ENCODE measurements at places on chromosomes 5 and 9.
A peak's percentile ranks its signal among the peaks of the same experiment; 100 is the strongest.

DNA sequence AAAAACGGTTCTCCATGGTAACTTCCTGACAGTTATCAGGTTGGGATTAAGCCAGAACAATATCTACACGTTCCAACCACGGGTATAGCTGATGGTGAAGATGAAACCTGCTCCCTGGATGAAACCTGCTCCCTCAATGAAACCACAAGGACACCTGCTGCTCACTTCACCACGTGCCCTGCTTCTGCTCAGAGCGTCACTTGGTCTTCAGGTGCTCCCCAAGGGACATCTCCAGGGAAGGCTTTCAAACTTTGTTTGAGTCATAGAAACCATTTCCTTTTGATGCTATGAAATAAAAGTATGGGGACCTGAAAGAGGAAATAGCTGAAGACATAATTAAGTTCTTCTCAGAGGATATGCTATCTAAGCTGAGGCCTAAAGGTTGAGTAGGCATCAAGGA, 242.4 kb downstream of the MED10 start:
- no peak for DNase-seq

DNA sequence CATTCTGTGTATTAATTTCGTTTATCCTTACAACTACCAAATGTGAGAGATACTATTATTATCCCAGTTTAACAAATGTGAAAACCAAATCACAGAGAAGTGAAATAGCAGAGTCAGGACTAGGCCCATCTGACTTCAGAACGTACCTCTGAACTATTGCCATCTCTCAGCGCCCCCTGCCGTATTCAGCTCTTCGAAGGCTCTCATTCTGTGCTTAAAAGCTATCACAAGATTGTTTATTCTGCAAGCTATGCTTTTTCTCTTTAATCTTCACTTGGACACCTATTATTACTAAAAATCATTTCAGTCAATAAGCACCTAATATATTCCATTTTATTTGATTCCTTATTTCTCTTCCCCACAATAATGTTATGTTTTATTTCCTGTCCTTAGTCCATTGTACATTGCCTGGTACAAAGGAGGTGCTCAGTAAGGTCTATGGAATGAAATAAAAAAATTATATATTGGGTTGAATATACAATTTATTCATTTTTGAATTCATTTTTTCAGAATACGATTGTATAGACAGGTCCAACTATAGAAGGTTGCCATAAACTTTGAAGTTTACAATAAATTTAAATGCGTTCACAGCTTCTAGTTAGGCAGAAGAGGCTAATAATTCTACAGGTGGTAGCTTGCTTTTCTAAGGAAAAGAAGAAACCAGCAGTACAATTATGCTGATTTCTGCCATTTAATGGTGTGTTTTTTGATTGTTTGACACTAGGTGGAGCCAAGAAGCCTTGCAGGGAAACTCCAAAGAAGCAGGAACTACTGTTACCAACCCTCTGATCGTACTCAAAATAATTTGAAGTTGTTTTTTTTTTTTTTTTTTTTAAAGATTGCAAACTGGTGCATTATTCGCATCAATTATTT, 202.2 kb upstream of the DMRTA1 start:
- DNase-seq, result peak; percentile 10

GRCh38 chr5:167065794-167066193, 1225.7 kb upstream of the WWC1 start:
- DNase-seq, result no peak

DNA sequence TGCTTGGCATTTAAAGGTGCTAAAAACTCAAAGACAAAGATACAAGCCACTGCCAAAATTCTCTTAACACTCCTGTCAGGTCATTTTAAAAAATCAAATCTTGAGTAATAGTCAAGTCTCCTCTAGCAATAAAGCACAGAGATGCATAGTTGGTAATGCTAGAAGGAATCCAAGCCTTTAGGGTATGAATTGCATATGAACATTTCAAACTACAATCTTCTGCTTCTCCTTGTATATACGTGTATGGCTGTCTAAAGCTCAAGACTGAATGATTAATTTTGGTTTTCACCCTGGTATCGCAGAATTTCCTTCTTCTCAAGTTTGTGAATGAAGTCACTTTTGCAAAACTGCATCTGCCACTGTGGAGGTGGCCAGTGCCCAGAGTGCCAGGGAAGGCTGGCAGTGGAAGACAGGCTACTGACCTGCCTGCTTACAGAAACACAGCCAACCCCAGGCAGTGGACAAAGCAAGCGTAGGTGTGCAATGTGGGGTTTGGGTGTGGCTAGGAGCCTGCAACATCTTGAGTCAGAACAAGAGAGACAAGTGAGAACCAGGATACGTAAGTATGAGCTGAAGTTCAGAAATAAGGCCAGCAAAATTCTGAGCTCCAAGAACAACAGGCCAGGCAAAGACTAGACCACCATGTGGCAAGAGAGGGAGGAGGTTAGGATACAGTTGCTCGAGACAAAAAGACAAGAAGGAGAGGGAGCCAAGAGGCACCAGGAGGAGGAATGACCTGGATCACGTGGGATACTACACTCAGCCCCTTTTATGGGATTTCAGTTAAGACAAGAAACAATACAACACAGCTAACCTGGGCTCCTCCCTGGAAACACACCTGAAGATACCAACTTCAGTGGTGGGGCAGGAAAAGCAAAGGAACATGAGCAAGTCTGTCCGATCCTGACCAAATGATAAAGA, 22.6 kb downstream of the MYO10 start:
- no peak for DNase-seq

DNA sequence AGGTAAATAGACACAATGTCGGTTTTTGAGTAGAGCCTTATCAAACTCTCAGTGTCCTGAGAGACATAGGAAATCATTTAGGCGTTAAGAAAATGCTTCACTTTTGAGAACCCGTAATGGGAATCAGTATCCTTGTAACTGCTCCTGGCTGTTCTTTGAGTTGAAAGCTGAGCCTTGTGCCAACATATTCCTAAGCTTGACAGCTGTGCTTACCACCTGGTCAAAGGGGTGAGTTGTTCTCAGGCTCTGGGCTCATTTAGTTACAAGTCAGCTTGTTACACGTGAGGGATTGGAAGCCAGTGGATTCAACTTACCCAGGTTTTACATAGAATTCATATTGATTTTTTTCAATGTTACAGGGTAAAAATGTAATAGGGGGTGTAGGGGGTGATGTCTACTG, 145.9 kb downstream of the GABRB2 start:
- no peak for DNase-seq

GRCh38 chr5:14816999-14817761, 54.4 kb downstream of the ANKH start:
- peak; percentile 40 for DNase-seq

DNA sequence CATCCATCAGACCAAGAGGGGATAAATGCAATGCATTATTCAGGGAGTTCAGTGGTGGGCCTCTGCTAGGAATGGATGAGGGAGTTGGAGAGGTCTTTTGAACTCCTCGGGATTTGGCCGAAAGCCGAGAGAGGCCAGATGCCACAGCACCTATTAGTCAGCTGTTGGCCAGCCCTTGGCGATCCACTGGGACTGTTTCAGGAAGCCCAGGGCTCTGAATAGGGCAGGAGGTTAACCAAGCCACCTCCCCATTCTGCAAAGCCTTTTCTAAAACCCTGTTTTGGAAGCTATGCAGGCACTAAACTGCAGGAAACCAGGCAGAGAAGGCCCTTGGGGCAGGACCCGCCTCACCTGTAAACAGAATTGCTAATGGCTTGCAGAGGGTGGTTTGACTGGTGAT, 37.8 kb downstream of the ASTN2 start:
- DNase-seq, result no peak

DNA sequence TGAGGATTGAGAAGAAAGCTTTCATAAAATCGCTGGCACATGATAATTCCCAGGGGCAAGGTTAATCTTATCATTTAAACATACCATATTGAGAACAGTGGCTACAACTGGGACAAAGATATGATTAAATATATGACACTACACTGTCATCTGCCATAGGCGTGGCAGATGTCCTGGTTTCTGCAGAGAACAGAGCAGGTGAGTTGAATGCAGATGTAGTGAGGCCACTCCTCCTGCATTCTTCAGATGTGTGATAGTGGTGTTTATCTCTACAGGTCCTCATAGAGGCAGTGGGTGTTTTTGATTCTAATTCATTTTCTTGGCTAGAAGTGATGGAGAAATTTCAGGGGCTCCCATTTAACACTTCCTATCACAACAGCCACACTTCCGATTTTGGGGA, 237.0 kb upstream of the CDH9 start:
- no peak for DNase-seq

DNA sequence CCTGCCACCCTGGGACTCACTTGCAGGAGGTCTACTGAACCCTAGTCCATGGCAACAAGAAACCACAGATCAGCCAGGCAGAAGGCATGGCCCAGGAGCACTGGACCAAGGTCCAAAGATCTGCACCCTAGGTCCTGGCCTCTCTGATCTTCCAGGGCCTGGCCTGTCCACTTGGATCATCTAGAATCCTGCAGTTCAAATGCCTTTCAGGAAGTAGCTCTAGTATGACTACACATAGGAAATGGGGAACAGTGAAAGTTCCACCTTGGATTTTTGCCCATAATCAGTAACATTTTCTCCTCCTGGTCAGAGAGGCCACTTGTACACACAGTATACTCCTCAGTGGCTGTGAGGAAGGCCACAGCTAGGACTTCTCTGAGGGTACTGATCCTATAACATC, 11.5 kb downstream of the ANXA6 start:
- DNase-seq, result no peak

- no peak for DNase-seq
Observed at GRCh38 chr5:1745123-1745795, 54.4 kb downstream of the MRPL36 start.

- no peak for DNase-seq
Observed at GRCh38 chr5:176171171-176171760, 67.0 kb upstream of the SIMC1 start.

GRCh38 chr9:130766021-130766926, 68.8 kb upstream of the ABL1 start:
- DNase-seq, result no peak

GRCh38 chr9:4297786-4298254, 2.0 kb downstream of the GLIS3 start:
- DNase-seq, result peak; percentile 32

- DNase-seq, result no peak
Observed at GRCh38 chr9:35349287-35349990, 140.5 kb upstream of the RUSC2 start.

DNA sequence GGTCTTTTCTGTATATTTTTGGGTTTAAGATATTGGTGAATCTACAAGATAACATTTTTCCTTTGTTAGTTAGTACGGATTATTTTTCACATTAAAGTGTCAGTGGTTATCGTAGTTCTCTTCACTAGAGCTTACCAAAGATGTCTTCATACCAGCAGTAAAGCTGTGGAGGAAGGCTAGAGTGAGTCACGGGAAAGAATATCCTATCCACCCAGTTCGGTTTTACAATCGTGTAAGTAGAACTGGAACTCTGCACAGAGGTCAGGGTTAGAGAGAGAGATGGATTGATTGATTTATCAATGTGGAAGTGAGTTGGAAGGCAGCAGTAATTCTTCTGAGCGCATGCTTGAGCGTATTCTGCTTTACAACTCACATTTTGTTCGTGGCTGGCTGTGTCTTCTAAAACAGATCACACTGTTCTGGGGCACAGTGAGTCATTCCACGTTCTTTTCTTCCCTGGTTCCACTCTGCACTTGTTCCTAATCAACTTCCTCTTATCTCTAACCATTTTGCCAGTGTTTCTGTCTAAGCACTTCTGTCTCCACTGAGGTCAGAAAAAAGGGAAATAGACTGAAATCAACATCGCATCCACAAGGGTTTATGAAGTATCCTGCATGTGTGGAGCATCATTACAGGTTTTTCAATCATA, 86.5 kb upstream of the ARRDC3 start:
- no peak for DNase-seq

GRCh38 chr9:116870566-116870965, 183.5 kb downstream of the TRIM32 start:
- no peak for DNase-seq

DNA sequence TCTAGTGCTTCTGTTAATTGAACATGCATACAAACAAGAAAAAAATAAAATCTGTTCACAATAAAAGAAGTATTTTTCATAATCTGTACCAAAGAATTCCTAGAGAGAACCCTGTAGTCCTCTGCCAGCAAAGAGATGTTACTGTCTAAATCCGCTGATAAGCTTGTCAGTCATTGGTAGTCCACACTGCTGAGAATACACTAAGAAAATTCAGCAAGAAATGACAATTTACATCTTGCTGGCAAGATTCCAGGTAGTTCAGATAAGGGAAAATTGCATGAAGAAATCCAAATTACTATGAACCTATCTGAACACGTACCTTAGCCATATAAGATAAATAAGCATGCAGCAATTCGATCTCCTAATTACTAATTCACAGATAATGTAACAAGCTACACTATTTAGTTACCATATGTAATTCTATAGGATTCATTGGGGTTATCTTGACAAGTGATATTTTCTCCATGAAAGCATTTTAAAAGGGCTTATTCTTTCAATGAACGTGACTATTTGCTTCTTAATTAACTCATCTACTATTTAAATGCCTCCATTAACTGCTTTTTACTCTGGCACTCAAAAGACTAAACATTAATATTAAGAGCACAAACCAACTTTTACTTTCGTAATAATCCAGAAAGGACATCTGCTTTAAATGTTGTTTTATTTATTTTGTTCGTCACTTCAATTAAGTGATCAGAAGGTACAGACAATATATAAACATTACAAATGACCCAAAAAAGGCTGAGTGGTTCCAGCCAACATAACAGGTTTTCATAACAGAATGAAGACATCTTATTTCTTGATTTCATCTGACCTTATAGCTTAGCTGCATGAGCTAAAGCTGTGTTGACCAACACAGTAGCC, 9.7 kb downstream of the MPDZ start:
- DNase-seq, result no peak

DNA sequence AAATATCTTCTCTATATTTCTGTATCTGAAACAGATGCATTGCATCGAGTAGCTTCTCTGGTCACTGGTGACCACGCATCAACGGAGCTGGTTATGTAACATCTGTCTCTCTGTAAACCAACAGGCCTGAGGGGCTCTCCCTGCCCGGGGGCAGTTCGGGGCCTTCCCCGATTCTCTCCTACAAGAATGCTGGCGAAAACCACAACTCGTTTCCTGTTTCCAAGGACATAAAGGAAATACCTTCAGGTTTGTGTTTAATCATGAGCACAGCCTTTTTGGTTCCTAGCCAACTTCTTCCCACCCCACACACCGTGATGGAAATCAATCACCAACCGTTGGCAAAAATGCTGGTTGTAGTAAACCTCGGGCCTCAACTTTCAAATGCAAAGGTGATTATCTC, 25.1 kb downstream of the GDNF start:
- DNase-seq, result peak; percentile 95

- no peak for DNase-seq
Observed at GRCh38 chr9:136667940-136668760, 5.4 kb downstream of the EGFL7 start.

- no peak for DNase-seq
Observed at GRCh38 chr5:73229271-73229670, 56.3 kb downstream of the TMEM174 start.

DNA sequence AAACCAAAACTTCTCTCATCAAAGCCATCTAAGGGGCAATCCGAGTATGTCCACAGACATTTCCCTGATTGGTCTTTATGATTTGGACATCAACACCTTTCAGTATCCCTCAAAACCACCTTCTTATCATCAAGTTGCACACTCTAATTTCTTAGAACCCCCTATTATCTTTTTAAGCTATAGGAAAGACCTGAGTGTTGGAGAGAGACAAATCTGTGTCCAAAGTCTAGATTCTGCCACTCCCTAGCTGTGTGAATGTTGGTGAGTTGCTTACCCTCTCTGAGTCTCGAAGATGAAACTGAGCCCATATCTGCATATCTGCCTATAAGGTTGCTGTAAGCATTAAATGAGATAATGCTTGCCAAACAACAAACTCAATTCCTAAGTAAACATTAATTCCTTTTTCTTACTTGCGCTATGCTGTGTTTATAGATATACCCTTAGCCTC, 159.1 kb downstream of the DOCK8 start:
- DNase-seq, result no peak

- peak; percentile 37 for DNase-seq
Observed at GRCh38 chr5:53253421-53253871, 143.9 kb upstream of the MOCS2 start.
